Chondrocyte (in vitro differentiated cells): ENCODE measurements at places on chromosomes 3 and 15. TPM values are rescaled to one million over a fixed set of nuclear protein-coding genes. Genes with fewer than 3 reads are reported as not detected.

CYP11A1 gene
- total RNA-seq = 0.32 to 0.54 TPM in 2 of 3 replicates, not detected in the other

- H3K4me3 ChIP-seq = no peak overlapping the region
- H3K4me1 ChIP-seq = peaks cover 32% of the 10 kb centered on the region
- no peak for DNase-seq
- no peak overlapping the region for H3K27ac ChIP-seq
- no peaks in the 10 kb centered on the region for H3K27me3 ChIP-seq
- peaks cover 3% of the 10 kb centered on the region for H3K36me3 ChIP-seq
Measured at GRCh38 chr3:140723576-140723975, 45.7 kb downstream of the TRIM42 start.

GRCh38 chr3:167854846-167855245 is 119.3 kb downstream of the SERPINI1 start:
- peaks cover 10% of the 10 kb centered on the region for H3K27me3 ChIP-seq
- H3K27ac ChIP-seq = no peak overlapping the region

CPEB1 gene
- total RNA-seq = 0.17 to 2.7 TPM (median 2.2 TPM) in 3 replicates

- no peaks in the 10 kb centered on the region for H3K27me3 ChIP-seq
- DNase-seq = no peak
- no peak overlapping the region for H3K4me3 ChIP-seq
- H3K4me1 ChIP-seq = peaks cover 61% of the 10 kb centered on the region
- no peak overlapping the region for H3K27ac ChIP-seq
Measured at GRCh38 chr3:45021524-45022297, 4.4 kb upstream of the CLEC3B start.

PLSCR4 gene
- 17.5 to 29.9 TPM (median 18.9 TPM) in 3 replicates for total RNA-seq

DNA sequence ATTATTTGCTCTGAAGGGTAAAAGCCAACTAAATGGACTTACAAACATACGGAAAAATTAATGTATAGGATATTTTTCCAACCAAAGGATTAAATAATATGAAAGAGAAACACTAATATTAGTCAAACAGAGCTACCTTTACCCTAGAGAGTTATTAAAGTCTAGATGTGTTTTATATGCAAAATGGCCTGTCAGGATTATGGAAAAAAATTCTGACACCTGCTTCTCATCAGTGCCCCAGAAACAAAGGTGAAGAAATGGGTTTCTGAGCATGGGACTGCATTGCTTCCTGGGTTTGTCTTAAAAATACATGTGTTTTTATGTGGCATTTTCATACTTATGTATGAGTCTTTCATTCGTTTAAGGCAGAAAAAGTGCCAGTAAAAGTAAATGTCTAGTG is 148.3 kb downstream of the ROBO2 start:
- no peaks in the 10 kb centered on the region for H3K36me3 ChIP-seq
- DNase-seq = no peak
- H3K4me1 ChIP-seq = peaks cover 7% of the 10 kb centered on the region
- no peaks in the 10 kb centered on the region for H3K27me3 ChIP-seq

GOLGA8J gene
- not detected in 3 replicates for total RNA-seq

- H3K27ac ChIP-seq = peak overlapping the region; percentile 84
- no peak for DNase-seq
- peaks cover 33% of the 10 kb centered on the region for H3K4me1 ChIP-seq
- no peak overlapping the region for H3K4me3 ChIP-seq
Measured at GRCh38 chr3:88807491-88808105, 299.8 kb upstream of the EPHA3 start.

DNA sequence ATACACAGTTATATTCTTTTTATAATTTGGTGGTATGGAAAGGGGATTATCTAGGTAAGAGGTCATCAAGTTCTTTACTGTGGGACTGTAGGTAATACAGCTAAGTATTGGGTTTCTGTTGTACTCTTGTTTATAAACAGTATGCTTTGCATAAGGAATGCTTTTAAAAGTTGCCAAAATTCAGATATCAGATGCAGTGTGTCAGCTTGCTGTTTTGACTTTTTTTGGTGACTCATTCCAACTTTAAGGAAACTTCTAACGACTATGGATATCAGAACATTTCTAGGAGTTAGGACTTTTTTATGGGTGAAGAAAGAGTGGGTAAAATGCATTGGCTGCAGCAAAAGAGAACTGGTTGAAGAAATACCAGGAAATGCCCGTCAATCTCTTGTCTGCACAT is 2.8 kb downstream of the SCAANT1 start:
- no peaks in the 10 kb centered on the region for H3K27me3 ChIP-seq
- DNase-seq = no peak
- H3K4me1 ChIP-seq = peaks cover 25% of the 10 kb centered on the region
- H3K36me3 ChIP-seq = peaks cover 2% of the 10 kb centered on the region
- H3K4me3 ChIP-seq = no peak overlapping the region

RSL24D1 gene
- 39.8 to 61.3 TPM (median 60.4 TPM) in 3 replicates for total RNA-seq

DNA sequence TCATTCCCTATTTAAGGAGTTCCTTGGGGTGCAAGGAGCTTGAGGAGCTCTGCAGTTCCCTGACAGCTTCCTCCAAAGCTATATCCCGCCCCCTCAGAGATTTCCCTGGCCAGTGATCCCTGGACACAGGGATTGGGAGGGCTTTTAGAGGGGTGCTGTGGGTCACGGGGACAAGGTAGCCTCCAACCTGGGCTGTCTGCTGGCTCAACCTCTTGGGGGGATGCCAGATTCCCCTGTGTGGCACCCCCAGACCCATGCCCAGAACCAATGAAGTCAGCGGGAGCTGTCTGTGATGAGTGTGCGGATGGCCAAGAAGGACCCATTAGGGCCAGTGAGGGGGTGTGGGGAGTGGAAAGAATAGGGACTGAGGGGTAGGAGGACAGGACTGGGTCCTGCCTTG is 21.0 kb upstream of the ATP2B2 start:
- H3K36me3 ChIP-seq = peaks cover 2% of the 10 kb centered on the region
- no peak overlapping the region for H3K27ac ChIP-seq
- DNase-seq = peak; percentile 34
- peaks cover 69% of the 10 kb centered on the region for H3K27me3 ChIP-seq
- H3K4me3 ChIP-seq = no peak overlapping the region

GRCh38 chr15:32099956-32100684 is 69.8 kb downstream of the CHRNA7 start:
- H3K4me3 ChIP-seq = no peak overlapping the region
- peaks cover 19% of the 10 kb centered on the region for H3K27me3 ChIP-seq
- H3K27ac ChIP-seq = no peak overlapping the region
- DNase-seq = no peak
- no peaks in the 10 kb centered on the region for H3K36me3 ChIP-seq

GRCh38 chr3:36635731-36636130 is 128.6 kb downstream of the DCLK3 start:
- H3K4me1 ChIP-seq = no peaks in the 10 kb centered on the region
- no peak for DNase-seq
- H3K27me3 ChIP-seq = peaks cover 3% of the 10 kb centered on the region
- H3K27ac ChIP-seq = no peak overlapping the region

GRCh38 chr15:38470816-38471215 is 16.9 kb downstream of the FAM98B start:
- no peaks in the 10 kb centered on the region for H3K27me3 ChIP-seq
- peaks cover 5% of the 10 kb centered on the region for H3K36me3 ChIP-seq
- H3K4me3 ChIP-seq = no peak overlapping the region
- no peak for DNase-seq
- H3K27ac ChIP-seq = peak overlapping the region; percentile 5
- peaks cover 2% of the 10 kb centered on the region for H3K4me1 ChIP-seq

DNA sequence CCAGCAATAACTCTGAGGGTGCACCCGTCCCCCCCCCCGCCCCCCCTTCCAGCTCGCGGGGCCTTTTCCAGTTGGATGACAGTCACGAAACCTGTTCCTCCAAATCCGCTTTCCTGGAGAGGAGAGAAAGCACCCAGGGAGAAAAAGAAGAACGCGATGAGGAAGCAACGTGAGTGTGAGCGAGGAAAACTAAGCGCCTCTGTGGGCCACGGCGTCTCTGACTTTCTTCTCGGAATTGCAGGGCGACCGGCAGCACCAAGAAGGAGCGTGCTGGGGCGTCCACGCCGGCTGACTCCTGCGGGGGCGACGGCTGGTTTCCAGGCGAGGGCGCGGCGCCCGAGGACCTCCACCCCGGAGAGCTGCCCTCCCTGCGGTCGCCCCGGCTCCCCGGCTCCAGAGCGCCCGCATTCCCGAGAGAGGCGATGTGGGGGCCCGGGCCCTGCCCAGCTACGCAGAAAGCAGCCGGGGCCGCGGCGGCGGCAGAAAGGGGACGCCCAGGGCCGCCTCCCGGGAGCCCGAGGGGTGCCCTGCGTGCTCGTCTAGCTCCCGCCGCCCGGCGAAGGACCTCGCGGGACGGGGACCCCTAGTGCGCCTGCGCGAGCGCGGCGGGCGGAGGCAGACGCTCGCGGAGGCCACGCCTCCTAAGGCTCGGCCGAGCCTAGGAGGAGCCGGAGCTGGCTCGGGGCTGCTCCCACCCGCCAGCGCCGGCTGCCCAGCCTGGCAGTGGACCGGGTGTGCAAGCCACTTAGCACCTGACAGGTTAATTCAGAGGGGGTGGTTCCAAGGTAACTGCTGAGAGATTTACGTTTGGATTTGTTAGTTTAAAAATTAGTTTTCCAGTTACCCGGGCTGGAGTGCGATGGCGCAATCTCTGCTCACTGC is 15.3 kb upstream of the ADIPOQ start:
- H3K4me1 ChIP-seq = peaks cover 39% of the 10 kb centered on the region
- H3K27ac ChIP-seq = no peak overlapping the region
- H3K27me3 ChIP-seq = peaks cover 36% of the 10 kb centered on the region
- peak overlapping the region; percentile 70 for H3K4me3 ChIP-seq

DNA sequence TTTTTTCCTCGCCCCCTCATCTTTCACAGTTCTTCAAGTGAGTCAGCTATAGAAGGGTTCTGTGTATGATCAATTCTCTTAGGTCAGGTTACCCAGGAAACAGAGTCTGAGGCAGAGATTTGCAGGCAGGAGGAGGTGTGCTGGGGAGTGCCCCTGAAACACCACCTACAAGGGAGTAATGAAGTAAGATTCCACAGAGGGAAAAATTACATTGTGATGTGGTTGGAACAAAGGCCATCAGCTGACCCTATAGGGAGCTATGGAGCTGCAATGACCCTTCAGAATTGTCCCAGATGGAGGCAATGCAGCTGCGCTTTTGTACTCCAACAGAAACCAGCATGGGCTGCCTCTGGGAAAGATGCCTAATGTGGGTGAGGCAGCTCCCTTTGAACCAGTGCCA is 142.2 kb upstream of the CNTN3 start:
- no peak for DNase-seq
- H3K27me3 ChIP-seq = peaks cover 3% of the 10 kb centered on the region
- H3K4me1 ChIP-seq = no peaks in the 10 kb centered on the region
- no peaks in the 10 kb centered on the region for H3K36me3 ChIP-seq

DNA sequence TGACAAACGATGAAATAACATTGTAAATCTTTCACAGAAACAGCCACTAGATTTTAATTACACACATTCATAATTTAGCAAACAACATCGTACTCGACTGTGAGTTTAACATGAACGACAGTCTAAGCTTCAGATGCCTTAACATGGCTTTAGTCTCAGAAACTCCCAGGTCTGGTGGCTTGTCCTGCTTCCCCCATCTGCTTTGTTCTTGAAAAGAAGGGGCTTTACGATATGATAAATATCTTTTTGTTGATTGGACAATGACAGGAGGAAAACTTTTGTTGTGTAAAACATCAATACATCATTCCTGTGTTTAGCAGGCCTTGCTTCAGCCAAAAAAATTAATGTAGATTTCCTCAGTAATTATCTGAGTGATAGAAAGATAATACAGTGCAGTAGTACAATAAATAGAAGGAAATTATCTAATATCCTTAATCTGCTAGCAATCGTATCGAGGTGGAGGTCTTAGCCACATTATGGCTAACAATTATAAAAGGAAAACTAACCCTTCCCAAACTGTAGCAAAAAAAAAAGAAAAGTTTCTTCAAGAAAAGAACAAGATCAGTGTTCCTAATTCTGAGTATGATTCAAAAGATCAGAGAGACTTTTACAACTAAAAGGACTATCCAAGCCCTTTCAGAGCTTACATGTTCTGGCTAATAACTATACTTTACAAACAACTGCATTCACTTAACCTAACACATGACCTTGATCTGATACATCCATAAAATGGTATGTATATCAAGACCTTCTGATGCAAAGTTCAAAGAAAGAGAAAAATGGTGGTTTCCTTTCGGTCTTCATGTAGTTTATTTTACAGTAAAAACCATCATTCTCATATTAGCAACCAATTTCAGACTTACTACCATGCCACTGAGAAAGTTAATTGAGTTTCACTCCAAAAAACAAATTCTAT is 535.7 kb downstream of the FOXP1 start:
- H3K36me3 ChIP-seq = peaks cover 54% of the 10 kb centered on the region
- H3K27me3 ChIP-seq = no peaks in the 10 kb centered on the region
- H3K4me3 ChIP-seq = no peak overlapping the region
- no peak for DNase-seq
- peaks cover 76% of the 10 kb centered on the region for H3K4me1 ChIP-seq

DNA sequence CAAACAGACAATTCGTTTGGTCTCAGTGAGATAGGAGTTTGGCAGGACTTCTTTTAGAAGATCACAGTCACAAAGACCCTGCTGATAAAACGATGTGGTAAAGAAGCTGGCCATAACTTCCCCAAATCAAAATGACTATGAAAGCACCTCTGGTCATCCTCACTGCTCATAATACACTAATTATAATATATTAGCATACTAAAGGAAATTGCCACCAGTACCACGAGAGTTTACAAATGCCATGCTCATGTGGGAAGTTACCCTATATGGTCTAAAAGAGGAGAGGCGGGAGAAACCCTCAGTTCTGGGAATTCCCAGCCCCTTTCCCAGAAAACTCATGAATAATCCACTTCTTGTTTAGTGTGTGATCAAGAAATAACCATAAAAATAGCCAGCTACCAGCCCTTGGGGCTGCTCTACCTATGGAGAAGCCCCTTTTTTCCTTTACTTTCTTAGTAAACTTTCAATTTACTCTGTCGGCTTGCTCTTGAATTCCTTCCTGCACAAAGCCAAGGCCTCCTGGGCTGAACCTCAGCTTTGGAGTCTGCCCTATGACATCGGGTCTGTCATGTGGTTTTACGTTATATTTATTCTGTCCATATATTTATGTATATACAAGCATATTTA is 115.8 kb upstream of the IGSF10 start:
- peaks cover 13% of the 10 kb centered on the region for H3K4me1 ChIP-seq
- no peak overlapping the region for H3K27ac ChIP-seq
- peaks cover 17% of the 10 kb centered on the region for H3K27me3 ChIP-seq
- no peak overlapping the region for H3K4me3 ChIP-seq

GRCh38 chr3:182716114-182716688 is 77.1 kb upstream of the ATP11B start:
- peaks cover 2% of the 10 kb centered on the region for H3K4me1 ChIP-seq
- H3K36me3 ChIP-seq = no peaks in the 10 kb centered on the region
- no peak overlapping the region for H3K27ac ChIP-seq
- no peak for DNase-seq
